ENCODE measurements at places on chromosomes 11 and 22.

DNA sequence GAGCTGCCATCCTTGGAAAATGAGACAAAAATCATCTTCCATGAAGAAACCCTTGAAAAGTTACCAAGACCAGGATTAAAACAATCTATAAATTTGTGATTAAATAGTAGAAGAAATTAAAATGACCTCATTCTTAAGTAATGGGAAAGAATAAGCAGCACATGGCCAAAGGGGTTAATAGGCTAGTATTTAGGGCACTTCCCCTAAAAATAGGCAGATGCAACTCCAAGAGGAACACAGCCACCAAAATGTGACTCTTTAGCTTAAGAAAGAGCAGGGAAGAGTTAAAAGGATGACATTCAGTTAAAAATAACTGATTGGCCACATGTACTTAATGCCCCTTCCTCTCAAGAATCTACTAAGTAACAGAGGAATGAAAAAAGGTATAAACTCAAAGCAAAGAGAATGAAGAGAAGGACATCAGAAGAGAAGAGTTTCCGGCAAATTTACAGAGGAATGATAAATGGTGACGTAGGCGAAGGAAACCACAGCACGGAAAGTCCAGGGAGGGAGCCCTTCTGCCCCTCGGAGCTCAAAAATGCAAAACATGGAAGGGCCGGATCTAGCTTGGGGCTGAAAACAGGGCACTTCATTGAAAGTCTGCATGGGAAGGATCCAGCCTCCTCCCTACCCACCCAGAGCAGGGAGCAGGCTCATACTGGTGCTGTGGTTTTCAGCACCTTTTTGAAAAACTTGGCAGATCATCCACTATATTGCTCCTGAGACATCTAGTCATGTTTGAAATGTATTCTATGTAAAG is 17.8 kb downstream of the SCUBE2 start:
- no peak for DNase-seq

GRCh38 chr11:108733479-108734116 is 68.7 kb downstream of the DDX10 start:
- no peak for DNase-seq

DNA sequence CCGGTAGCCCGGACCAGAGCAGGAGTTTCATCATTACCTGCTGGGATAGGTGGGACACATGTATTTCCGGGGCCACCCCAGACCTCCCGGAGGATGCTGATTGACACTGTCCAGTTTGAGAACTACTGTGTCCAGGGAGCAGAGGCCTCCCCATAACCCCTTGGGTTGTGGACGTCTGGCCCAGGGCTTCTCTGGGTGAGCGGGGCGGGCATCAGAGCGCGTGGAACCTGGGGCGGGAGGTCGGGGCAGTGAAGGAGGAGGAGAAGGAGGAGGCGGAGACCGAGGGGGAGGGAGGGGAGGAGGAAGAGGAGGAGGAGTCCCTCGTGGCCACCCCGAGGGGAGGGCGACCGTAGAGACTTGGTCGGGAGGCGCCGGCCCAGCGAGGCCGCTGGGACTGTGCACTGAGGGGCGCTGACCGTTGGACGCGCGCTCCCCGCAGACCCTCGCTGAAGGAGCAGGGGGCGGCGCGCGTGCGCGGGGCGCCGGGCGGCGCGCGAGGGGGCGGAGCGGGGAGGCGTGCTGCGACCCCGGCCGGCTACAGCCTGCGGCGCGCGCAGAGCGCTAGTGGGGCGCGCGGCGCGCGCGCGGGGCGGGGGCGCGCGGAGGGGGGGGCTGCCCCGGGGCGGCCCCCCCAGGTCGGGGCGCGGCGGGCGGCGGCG is at the start of gene GRK3:
Gene GRK3 (plus strand): TSS at position 356 of the 659 bp plus-strand sequence. CDS start 366 bp downstream, outside the sequence.
- DNase-seq, result peak; percentile 18

GRCh38 chr11:125123947-125124617 is 12.7 kb upstream of the TMEM218 start:
- DNase-seq, result peak; percentile 85

DNA sequence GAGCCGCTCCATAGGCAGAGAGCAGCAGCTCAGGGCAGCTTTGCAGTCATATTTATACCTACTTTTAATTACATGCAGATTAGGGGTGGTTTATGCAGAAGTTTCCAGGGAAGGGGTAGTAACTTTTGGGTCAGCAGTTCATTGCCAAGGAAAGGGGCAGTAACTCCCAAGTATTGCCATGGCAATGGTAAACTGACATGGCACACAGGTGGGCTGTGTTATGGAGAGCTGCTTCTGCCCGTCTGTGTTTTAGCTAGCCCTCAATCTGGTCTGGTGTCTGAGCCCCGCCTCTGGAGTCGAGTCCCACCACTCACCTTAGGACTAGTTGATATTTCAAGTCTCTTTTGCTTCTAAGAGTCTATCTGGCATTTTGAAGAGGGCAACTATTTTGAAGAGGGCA is 12.2 kb upstream of the ZBTB16 start:
- DNase-seq, result no peak

GRCh38 chr11:101436511-101437142 is 147.2 kb downstream of the TRPC6 start:
- peak; percentile 21 for DNase-seq

DNA sequence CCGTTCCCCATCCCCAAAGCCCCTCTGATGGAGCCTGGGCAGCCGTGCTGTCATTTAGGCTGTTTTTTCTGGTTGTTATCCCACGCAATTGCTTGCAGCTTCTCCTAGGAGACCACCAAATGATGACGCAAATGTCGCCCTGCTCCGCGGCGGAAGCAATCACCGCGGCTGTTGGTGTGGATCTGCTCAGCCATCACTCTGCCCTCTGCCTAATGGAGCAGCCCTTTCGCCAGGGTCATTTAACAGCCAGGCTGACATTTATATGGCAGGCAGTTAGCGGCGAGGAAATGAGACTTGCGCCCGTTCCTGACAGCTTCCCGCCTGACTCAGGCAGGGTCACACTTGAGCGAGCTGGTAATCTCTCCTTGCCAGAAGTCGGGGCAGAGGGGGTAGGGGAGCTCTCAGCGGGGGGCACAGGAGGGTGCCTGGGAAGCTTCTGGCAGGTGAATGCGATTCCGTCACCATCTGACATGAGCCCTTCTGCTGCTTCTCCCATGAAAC is 97.9 kb upstream of the RTL6 start:
- no peak for DNase-seq

- DNase-seq, result no peak
Measured at GRCh38 chr11:12212174-12212820, 101.9 kb downstream of the MICAL2 start.

DNA sequence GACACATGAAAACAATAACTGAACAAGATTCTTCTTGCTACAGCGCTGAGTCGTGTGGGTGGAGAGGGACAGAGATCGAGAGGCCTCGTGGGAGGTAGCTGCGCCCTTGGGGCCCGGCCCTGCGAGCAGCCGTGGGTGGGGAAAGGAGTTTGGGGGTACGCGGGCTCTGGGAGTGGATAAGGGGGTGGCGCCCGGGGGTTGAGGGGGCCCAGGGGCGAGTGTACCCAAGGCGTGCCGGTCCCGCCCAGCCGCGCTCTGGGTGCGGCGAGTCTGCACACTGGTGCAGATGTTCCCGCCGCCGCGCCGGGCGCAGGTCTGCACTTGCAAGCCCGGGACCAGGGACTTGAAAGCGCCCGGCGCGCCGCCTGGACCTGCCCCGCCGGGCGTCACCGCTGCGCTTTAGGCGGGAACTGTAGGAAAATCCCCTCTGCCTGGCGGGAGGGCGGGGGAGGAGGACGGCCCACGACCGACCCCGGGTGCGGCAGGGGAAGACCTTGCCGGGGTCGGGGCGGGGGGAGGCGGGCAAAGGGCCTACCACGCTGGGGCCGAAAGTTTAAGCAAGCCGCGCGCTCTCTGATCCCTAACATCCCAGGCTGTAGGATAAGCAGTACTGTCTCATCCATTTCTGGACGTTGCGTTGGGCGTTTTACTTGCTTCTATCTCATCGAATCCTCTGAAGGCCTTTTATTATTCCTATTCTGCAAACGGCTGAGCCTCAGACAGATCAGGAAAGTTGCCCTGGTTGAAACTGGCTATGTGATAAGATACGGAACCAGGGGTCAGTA is 1.4 kb upstream of the KREMEN1 start:
- DNase-seq, result no peak

DNA sequence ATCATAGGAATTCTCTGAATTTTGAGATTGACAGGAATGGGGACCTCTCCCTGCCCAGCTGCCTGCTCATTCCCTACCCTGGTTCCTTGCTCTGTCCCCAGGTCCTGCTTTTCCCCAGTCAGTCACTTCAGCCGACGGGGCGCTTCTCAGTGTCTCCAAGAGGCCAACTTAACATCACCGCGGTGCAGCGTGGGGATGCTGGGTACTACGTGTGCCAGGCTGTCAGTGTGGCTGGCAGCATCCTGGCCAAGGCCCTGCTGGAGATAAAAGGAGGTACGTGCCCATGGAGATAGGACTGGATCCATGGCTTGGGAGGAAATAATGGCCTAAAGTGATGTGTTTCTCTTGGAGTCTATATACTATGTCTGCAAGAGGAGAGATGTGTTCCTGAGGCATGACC is 7.0 kb downstream of the ROBO3 start:
- DNase-seq, result no peak

- DNase-seq, result no peak
Measured at GRCh38 chr22:30564761-30565119, 9.7 kb downstream of the GAL3ST1 start.

GRCh38 chr11:85171648-85172257 is 455.4 kb downstream of the DLG2 start:
- DNase-seq, result no peak

DNA sequence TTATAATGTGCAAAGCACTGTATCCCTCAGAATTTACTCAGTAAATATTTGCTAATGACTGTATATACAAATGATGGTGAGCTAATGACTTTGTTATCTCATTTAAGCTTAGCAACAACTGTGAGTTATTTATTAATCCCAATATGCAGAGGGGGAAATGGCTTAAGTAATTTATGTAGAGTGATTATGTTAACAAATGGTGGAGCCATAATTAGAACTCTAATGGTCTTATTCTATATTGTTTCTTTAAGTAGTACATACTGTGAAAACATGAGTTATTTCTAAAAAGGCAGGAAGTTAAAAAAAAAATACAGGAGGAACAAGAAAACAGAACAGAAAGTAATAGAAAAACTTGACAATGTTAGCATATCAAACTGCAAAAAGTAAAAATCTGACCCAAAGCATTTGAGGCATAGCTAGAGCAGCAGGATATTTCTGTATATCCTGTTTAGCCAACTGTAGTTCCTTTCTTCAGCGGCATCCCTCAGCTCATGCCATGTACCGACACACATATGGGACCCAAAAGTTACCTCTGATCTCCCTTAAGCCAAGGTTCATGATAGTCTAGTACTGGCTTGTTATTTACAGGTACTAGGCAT is 94.2 kb downstream of the FCHSD2 start:
- DNase-seq, result no peak

GRCh38 chr11:76139314-76139713 is 67.0 kb downstream of the WNT11 start:
- no peak for DNase-seq

GRCh38 chr11:78800096-78800690 is 225.5 kb upstream of the NARS2 start:
- DNase-seq, result no peak

DNA sequence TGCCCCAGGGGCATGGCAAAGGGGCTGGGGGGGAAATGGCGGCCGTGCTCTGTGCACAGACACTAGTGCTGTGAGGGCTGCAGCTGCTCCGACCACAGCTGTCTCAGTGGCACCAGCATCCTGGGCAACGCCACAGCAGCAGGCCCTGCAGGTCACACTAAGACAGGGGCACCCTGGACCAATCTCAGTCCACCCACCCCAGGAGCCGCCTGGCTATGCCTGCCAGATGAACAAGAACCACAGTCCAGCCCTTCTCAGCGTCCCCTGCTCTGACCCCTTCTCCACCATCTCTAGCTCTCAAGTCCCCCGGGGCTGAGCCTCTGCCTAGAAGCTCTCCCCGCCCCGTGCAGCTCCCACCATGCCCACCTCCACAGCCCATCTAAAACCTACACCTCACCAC is 16.5 kb downstream of the TUBGCP6 start:
- DNase-seq, result no peak

DNA sequence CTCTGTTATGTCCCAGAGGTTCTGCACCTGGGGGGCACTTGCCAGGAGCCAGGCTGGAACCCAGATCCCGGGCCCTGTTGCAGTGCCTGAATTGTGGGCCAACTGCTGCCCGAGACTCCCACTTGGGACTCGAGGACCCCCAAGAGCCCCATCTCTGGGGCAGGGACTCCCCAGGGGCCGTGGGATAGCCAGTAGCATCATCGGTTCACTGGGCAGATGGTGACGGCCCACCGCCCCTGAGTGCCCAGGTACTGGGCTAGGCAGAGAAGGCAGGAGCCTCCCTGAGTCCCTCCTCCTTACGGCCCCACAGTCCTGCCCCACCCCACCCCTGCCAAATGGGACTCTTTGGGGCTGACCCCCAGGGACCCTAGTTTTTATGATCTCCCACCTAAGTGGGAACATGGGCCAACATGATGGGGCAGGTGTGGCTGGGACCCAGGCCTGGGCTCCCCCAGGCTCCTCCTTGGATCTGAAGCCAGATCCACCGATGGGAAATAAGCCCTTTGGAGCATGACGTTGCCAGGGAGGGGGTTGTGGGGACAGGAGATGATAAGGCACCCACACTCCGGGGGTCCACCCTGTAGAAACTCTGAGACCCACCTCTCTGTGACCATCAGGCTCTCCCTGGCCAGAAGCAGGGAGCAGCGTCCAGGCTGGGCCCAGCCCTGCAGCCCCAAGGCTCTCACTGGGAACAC is 94.5 kb upstream of the FGF3 start:
- no peak for DNase-seq

DNA sequence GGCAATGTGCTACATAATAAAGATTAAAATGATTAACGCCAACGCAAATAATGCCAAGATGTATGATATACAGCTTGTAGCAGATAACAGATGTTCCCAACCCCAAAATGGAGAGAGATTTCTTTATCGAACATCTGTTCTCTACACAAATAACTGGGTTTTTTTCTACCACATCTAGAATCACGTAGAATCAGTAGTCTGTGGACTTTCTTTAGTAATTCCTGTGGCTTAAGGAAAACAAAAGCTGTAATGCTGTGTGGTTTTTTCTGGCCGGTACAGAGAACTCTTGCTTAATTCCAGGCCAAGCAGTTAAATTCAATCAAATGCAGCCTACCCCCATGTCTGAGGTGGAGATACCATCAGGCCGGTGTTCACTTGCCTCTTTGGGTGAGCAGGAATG is 303.4 kb downstream of the FAT3 start:
- DNase-seq, result no peak

DNA sequence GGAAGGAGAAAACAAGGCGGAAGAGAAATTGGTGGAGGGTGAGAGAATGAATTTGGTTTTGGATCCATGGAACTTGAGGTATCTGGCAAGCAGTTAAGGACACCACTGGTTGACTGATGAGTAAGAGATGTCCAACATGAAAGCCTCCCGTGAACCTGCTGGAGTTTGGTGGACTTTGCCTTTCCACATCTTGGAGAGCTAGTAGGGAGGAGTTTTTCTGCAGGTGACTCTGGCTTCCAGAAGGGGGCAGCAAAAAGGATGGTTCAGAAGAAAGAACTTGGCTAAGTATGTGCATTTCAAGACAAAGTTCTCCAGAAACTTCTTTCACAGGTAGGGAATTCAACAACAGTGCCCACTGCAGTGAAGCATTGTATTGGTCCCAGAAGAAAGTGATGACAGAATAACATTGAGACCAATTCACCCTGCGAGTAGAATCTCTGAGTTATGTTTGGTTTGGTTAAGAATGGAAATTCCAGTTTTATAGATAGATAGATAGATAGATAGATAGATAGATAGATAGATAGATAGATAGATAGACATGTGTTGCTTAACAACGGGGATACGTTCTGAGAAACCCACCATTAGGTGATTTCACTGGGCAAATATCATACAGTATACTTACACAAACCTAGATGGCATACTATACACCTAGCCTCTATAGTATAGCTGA is 28.5 kb downstream of the DCDC1 start:
- no peak for DNase-seq
